Heart left ventricle (tissue), 16 donors: ENCODE measurements at places on chromosomes 2 and 18. TPM values are rescaled to one million over a fixed set of nuclear protein-coding genes. Genes with fewer than 3 reads are reported as not detected.

GRCh38 chr2:50582164-50582563 is 449.8 kb downstream of the NRXN1 start:
- no peak for DNase-seq

DNA sequence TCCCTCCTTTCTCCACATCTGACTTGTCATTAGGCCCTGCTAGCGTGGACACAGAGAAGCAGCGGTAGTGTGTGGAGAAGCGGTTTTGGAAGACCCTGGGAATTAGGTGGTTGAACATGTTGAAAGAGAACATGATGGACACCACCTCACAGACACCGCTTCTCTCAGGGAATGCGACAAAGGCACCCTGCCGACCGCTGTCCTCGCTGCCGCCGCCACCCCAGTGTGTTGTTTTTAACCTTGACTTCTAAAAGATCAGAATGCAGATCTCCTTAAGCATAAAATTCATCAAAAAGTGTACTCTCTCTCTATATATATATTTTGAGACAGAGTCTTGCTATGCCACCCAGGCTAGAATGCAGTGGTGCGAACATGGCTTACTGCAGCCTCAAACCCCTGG is 33.2 kb downstream of the AQP4 start:
- DNase-seq = no peak

The ABCG8 gene
- not detected for total RNA-seq

The DCDC2C gene
- total RNA-seq = not detected

The OTOS gene
- not detected for total RNA-seq

The ST6GAL2 gene
- total RNA-seq = 1.0 TPM

The LOXHD1 gene
- total RNA-seq = 0.32 TPM

The KCNK3 gene
- total RNA-seq = 0.61 TPM

DNA sequence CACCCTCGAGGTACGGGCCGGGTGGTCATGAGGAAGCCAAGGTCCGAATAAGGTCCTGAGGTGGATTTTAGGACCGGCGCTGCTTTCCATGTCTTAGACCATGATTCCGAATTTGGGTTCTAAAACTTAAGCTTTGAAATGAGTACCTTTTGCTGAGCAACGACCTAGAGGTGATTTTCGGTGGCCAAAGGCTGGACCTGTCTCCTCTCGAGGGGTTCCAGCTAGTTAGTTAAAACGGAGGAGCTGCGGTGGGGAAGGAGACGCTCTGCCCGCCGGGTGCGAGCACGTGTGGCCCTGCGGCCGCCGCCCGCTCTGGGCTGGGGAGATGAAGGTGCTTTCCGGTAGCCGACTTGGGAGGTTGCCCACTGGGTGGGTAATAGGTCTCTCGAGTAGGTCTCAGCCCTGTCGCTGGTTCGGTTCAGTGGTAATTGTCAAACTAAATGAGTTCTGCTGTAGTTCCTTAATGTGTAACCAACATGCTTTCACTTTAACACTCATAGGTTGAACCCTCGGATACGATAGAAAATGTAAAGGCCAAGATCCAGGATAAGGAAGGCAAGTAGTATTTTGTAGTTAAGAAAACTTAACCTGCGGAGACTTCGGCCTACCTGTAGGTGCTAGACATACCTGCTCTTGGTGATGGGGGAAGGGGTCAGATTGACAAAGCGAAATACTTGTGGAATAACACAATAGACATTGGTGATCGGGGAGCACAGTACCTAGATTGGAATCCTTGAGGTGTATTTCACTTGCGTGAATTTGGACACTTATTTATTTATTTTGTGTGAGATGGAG is 572 bp downstream of the RPS27A start:
- peak; percentile 27 for DNase-seq

GRCh38 chr18:23231340-23232021 is 96.2 kb downstream of the CABLES1 start:
- DNase-seq = peak; percentile 79

GRCh38 chr2:169146220-169146619 is 76.9 kb downstream of the DHRS9 start:
- DNase-seq = no peak

The TMEFF2 gene
- total RNA-seq = 0.11 TPM

GRCh38 chr2:58063641-58064040 is 17.0 kb downstream of the VRK2 start:
- no peak for DNase-seq

The PAX8 gene
- not detected for total RNA-seq

The CCDC74A gene
- 2.2 TPM for total RNA-seq

The RNU2-63P gene
- total RNA-seq = not detected

The ERMN gene
- not detected for total RNA-seq

The UGT1A3 gene
- not detected for total RNA-seq

- DNase-seq = no peak
Measured at GRCh38 chr18:275486-275885, 7.6 kb upstream of the THOC1 start.

GRCh38 chr2:180707175-180707883 is 273.1 kb upstream of the UBE2E3 start:
- DNase-seq = no peak

The EN1 gene
- total RNA-seq = not detected

The KIAA2012 gene
- total RNA-seq = 0.08 TPM

DNA sequence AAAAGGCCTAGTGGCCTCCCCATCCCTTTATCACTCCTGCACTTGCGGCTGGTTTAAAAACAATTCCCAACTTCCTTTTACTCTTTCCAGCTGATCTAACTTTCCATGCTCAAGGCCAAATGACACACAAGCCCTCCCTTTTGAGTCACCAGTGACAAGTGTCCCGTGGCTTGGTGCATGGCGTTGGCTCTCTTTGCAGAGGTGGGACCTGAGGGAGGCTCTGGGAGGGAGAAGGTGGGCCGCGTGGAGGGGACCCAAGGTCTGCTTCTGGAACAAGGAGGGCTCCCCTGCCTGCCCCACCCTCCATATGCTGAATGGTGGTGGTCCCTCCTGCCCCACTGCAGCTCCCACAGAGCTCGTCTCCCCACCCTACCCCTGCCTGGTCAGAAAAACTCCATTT is 30.8 kb upstream of the HPCAL1 start:
- no peak for DNase-seq

The ASXL3 gene
- total RNA-seq = 4.5 TPM

DNA sequence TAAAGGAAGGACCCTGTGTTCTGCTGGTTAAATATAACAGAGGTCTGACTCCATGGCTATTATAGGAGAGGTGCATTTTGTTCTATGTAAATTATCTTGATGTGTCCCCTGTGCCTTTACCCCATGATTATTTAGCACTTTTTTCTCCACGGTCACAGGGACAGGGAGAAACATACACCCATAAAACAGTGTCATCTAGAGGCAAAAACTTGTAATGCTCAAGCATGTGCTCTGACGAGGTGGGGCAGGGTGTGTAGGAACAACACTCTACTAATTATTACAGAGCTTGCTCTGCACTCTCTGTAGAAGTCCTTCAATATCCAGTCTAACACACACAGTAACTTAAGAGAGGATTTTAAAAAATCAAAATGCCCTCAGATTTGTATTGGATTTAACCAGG is 187.9 kb downstream of the NEDD4L start:
- no peak for DNase-seq

The CFAP53 gene
- not detected for total RNA-seq

DNA sequence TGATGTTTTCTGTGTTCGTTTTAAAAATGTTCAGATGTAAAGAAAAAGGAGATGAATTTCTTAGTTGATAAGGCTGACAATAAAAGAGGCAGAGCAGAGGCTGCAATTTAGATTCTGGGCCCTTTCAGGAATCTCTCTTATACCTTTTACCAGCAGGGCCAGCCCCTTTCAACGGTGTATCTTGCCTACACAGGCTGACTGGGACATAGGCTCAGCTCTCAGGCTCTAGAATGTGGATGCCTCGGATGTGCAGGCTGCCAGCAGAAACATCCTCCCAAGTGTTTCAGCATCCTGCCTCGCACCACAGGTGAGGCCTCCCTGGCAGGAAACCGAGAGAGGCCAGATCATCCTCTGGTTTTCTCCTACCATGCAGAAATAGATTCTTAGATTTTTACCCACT is 3.4 kb downstream of the C2orf80 start:
- no peak for DNase-seq
